ENCODE measurements at places on chromosomes 7 and 10. TPM values are rescaled to one million over a fixed set of nuclear protein-coding genes. Genes with fewer than 3 reads are reported as not detected.

DNA sequence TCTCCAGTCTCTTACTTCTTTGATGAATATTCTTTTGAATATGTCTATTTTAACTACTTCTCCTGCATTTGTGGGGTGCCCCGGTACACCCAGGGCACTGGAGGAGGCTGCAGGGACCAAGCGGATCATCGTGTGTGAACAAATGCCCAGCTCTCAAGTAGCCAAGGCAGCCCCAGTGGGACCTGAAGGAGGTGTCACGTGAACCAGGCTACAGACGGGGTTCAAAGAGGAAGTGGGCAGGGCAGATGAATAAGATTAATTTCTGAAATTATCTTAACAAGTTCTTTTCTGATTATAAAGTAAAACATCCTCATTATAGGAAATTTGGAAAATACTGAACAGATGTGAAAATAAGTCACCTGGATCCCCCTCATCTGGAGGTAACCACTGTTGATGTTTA lies 78.4 kb upstream of the DUSP5 start:
- DNase-seq: no peak

DNA sequence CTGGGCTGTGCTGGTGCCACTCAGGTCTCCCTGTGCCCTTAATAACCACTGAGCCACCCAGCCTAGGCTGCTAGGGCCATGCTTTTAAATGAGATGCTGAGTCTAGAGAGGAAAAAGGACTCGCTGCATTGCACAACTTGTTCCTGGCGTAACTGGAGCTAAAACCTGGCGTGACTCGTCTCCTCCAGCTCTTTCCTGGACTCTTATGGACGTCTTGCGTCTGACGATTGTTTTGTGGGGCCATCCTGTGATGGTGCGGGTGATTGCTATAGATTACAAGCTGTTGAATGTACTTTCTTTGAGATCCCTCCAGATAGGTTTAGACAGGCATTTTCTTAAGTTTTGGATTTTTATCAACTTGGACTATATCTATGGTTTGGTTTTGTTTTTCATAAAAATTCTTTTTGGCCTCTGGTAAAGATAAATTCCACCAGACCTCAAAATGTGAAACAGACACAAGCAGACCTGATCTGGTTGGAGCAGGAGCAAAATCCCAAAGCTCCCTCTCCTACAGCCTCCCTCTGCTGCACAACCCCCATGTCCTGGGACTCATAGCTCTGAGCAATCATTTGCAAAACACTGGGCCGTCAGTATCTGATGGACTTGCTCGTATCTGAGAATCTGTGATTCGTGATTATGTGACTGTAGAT lies 230.3 kb downstream of the ARHGAP12 start:
- DNase-seq: no peak

- no peak for DNase-seq
Measured at GRCh38 chr10:121165276-121165675, 314.1 kb downstream of the WDR11 start.

DNA sequence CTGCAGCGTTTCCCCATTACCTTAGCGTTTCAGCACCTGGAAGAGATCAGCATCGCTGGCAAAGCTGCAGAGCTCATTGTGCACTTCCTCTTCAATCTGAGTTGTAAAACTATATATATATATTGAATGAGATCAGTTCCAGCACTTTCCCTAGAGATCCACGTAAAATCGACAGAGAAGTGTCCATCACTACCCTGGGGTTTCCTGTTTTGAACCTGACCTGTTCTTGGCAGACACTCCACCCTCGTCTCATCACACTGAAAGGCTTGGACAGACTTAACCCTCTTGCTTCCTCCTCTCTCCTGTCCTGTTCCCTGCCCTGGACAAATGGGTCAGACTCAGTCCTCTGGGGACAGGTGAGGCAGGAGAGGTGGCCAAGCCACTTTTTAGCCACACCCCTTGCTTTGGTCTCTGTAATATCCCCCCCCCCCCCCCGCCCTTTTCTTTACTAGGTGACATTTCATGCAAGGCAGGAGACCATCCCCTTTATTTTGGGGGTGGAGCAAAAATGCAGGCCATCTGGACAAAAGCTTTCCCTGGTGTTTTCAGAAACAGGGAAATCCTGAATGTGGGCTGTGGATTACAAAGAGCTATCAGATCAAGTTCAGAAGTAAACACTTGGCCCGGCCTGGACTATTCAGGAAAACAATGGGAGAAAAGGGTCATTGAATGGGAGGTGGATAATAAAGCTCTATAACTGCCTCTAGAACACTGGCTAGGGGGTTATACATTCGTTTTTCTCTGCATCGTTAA lies 83.7 kb upstream of the KDM7A start:
- no peak for DNase-seq

DNA sequence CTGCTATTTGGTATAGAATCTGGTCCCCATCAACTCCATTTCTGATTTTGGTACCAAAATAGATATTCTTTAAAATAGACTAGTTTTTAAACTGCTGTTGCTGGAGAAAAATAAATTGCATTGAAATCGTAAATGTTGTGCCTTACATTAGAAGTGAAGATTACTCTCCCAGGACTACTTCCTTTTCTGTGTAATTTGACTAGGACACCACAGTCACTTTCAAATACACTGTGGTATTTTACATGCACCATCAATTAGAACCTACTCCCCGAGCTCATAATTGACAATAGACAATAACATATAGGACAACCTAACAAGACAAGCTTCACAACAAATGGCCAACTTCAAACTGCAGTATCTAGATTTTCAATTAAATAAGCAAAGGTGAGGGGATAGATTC lies 211.5 kb downstream of the DGKB start:
- DNase-seq: no peak

DNA sequence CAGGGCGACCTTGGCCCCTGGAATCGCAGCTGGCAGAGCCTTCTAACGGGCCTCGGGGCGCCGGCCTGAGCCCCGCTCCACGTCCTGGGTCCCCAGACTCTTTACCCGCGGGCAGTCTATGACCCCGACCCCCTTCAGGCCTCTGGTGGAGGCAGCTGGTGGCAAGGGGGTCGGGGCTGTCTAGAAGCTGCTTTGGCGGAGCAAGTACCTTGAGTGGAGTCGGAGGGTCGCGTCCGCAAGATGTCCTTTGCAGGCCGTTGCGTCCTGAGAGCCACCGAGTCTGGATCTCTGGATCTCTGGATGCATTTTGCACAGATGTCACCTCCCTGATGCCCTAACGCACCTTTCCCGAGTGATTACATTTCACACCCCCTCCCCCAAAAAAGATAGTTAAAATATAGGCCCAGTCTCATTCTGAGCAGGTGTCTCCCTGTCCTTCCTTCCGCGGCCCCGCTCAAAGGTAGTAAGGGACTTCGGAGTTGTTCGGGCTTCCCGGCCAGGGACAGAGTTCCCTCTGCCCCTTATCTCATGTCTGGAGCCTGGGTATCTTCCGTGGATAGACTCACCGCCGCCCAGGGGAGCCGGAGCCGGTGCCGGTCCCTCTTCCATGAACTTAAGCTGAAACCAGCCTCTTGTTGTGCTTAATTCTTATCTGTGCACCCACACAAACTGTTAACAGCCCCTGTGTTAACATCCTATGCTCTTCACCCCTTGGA lies 457 bp downstream of the ACADSB start:
- DNase-seq: no peak

DNA sequence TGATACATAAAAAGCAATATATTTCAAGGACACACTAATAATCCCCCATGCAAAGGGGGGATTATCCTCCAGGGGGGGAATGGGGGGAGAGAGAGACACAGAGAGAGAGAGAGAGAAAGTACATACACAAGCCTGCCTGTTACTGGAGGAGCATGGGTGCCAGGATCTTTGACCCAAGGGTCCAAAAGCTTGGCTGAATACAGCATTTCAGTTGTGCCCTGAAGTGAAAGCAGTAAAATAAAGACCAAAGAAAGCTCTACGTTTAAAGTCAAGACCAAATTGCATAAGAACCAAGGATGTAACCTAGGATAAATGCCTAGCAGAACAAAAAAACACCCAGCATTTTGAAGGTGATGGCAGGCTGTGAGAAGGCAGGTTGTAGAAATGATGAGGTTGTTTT lies 27.8 kb upstream of the ITGB8 start:
- DNase-seq: no peak

DNA sequence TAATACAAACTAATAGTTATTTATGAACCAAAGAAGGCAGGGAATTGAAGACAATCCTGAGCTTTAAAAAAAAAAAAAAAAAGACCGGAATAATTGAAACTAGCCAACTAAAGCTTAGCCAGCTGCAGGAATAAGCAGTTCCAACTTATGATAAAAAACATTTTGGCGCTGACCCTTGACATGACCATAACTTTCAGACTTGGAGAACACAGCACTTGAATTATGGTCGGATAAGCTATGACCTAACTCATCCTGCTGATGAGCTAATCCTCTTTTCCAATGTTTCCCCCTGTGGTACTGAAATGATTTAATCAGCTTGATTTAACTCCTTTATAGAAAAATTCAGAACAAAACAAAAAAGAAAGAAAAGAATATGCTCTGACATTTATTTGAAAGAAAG lies 181.8 kb downstream of the DGKB start:
- no peak for DNase-seq

DNA sequence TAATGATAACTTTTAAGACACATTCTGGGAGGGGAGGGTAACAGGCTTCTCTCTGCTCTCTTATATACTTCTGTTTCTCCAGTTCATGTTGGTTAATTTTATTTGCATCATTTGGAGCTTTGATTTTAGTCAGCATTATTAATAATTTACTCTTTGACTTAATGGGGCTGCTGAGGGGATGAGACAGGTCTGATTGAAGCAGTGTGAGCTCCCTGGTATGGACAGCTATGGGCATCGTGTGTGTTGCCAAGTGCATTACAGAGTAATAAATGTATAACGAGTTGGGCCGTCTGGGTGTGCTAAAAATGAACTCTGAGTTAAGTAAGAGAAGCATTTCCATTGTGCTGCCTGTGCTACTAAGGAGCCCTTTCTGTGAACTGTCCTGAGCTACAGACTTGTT lies 31.7 kb upstream of the IKZF1 start:
- no peak for DNase-seq

- DNase-seq: no peak
Measured at GRCh38 chr10:110456046-110456445, 41.7 kb upstream of the DUSP5 start.

DNA sequence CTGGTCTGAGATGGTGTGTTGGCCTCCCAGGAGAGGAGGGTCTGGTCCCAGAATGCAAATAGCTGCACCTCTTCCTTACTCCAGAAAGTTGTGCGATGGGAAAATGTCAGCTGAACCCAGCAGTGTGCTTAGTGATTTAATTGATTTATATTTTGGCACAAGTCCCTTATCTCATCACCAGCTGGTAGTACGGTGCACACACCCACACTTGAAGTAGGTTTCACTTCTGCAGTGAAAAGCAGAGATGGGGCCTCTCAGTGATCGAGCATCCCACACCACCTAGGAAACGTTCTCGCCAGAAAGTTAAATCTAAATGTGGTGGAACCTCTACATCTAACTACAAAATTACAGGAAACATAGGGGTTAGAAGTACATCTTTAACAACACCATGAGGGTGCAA lies 80.4 kb downstream of the UBE3C start:
- DNase-seq: no peak

DNA sequence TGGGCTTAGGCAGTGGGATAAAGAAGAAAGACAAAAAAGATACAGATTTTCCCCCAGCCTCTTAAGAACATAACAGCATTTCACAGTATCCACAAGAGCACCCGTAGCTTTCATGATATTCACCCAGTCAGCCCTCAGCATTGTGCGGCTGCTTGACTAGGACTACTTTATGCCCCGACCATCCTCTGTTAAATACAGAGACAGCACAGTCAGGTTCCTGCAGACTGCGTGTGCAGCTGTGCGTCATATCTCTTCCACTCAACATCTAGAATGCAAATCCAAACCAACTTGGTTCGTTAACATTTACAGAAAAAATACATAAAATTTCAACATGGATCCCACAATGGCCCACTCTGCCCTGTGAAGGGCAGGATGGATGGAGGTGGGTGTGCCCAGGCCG lies 33.8 kb downstream of the PIK3AP1 start:
- no peak for DNase-seq

Gene HDAC9
- total RNA-seq: 41.1 TPM

Gene RET
- total RNA-seq: not detected

Gene SHH
- not detected for total RNA-seq

Gene FEZF1
- total RNA-seq: not detected

Gene UTF1
- total RNA-seq: 0.31 TPM

Gene HSPB1
- total RNA-seq: 14.4 TPM
